ENCODE measurements at places on chromosomes 7 and 10.

GRCh38 chr7:44305564-44306507 lies 19.6 kb downstream of the CAMK2B start:
- DNase-seq: no peak

- no peak for DNase-seq
Measured at GRCh38 chr10:78914502-78915189, 154.1 kb upstream of the ZMIZ1 start.

DNA sequence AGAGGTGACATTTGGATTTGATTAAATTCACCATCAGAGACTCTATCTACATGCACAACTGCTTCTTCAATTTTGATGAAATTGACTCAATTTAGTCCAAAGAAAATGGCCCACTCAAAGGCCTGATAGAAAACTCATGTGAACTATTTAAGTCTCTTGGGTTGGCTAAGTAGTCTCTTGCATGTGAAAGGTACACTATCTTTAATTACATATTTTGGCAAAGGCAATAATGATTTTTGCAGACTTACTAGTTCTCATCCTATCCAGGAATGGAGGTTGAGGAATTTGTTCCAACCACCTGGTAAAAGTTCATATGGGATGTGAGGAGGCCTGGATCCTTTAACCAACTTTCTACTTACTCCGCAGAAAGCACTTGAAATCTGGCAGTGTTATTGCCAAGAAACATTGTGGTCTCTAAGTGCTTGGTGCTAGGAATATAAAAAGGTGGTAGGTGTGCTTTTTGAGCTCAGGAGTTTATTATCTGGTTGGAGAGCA lies 618.6 kb upstream of the MKI67 start:
- no peak for DNase-seq

GRCh38 chr7:33009734-33010133 lies 52.5 kb downstream of the FKBP9 start:
- no peak for DNase-seq

DNA sequence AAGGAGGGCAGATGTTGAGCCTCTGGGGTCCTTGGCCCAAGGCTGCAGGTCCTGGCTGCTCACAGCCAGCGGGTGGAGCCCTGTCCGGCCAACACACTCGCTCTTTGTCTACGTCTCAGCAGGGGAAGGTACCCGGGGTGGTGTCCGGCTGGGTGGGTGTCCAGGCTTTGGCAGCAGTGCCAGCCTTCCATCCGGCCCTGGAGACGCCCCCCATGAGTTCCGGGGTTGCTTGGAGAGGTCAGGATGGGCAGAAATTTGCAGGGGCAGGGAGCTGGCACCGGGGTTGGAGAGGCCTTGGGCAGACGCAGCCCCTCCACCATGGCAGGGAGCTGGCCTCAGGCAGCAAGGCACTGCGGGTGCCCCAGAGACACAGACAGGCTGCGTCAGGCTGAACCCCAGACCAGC lies 42.2 kb upstream of the ELN start:
- no peak for DNase-seq

DNA sequence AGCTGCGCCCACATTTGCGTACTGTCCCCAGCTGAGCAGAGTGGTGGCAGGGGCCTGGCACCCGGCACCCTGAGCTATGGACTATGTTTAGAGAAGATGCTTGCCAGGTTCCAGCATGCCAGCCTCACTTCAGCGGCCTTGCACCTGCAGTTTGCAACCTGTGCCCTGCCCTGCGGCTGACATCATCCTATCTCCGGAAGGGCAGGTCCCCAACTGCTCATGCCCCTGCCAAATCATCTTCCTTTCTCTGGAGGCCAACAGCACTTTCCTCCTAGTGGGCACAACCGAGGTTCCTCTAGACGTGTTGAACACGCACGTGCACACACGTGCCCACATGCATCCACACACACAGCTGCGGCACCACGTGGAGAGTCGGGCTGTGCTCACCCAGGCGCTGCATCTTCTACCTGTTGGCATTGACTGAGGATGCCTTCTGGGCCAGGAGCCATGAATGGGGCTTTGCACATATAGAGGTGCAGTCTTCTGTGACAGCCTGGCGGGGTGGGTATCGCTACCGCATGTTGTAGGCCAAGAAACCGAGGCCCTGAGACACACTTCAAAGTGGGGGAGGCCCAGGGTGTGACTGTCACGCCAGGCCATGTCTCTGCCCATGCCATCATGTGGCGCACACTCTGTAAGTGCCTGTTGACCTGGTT lies 24.5 kb downstream of the CNPY1 start:
- DNase-seq: no peak

GRCh38 chr7:96084881-96085553 lies 236.9 kb downstream of the SLC25A13 start:
- DNase-seq: no peak

DNA sequence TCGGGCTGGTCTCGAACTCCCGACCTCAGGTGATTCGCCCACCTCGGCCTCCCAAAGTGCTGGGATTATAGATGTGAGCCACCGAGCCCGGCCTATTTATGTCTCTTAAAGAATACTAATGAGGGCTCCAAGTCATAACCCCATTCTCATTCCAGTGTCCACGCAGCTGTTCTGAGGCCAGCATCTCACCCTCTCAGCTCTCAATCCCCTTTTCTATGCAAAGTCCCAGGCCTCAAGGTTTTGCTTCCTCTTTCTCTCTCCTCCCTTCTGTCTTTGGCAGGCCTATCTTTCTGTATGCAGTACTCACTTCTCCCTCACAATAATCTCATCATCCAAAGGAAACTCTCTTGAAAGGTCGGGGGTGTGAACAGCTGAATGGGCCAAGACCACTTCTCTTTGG lies 28.0 kb upstream of the VSIR start:
- no peak for DNase-seq

GRCh38 chr10:49153971-49154370 lies 20.1 kb upstream of the FAM170B start:
- DNase-seq: no peak

- peak; percentile 94 for DNase-seq
Measured at GRCh38 chr10:72297281-72297804, 23.6 kb downstream of the DDIT4 start.

GRCh38 chr7:110534241-110534931 lies 556.5 kb upstream of the LRRN3 start:
- DNase-seq: no peak

GRCh38 chr10:56653289-56653688 lies 292.2 kb upstream of the ZWINT start:
- DNase-seq: no peak

DNA sequence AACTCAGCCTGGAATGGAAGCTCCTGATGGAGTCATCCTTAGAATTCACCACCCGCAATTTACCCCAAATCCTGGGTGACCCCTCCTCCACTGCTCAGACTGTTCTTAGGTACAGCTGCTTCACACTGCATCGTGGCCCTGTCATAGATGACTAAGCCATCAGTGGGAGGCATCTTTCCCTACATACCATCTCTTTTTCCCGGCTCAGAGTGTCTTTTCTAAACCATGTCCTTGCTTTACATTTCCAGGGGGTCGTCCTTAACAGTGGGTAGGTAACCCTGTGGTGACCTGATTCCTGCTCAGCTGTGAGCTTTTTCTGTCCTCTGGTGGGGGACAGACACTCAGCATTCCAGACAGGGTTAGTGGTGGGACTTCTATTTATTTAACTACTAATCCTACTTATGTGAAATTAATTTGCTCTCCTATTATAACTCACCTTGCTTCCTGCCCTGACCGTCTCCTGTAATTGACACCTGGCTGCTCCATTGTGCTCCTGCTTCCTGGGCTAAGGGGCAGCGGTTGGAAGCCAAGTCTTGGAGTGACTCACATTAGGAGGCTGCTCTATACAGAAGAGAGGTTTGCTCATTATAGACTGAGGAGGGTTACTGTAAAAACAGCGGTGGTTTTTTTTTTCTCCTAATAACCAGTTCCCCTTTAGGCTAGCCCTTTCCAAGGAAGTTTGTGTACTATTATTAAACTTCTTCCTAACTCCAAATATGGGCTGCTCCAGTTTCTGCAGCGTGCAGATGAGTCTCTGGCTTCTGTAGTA lies 40.6 kb downstream of the PYROXD2 start:
- DNase-seq: no peak

GRCh38 chr7:135798095-135798494 lies 49.5 kb upstream of the FAM180A start:
- DNase-seq: no peak

DNA sequence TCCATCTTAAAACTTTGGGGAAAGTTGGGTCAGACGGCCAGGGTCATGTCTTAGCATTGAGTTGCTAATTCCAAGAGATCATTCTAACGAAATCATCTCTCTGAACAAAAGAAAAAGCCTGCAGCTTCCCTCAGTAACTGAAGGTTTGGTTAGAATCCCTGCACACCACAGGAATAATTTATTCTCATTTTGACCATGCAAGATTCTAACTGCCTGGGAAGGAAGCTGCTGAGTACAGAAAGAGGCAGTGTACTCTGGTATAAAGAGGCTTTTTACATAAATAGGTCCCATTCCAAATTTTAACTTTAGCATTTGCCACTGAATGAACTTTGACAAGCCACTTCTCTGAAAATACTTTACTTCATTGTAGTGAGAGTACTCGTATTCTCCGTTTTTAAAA lies 76.9 kb upstream of the RSBN1L start:
- no peak for DNase-seq

GRCh38 chr7:141573511-141573910 lies 22.3 kb downstream of the AGK start:
- DNase-seq: no peak

- no peak for DNase-seq
Measured at GRCh38 chr7:50185208-50185607, 92.2 kb upstream of the ZPBP start.

GRCh38 chr7:37784015-37784414 lies 64.4 kb upstream of the NME8 start:
- no peak for DNase-seq

GRCh38 chr7:140360697-140361229 lies 37.6 kb downstream of the SLC37A3 start:
- DNase-seq: no peak

DNA sequence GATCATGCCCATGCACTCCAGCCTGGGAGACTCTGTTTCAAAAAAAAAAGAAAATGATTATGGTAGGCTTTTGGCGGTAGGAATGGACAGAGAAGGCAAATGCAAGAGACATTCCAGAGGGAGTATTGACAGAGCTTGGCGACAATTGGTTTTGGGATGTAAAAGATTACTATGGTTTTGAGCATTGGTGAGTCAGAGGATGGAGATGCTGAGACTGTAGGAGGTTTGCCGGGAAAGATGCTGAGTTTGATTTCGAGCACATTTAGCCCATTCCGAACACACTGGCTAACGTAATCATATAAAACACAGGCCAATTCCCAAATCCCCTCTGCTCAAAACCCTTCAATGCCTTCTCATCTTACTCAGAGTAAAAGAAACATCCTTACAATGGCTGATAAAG lies 161.6 kb upstream of the MKLN1 start:
- no peak for DNase-seq

GRCh38 chr10:122142641-122143237 lies 128.4 kb upstream of the BTBD16 start:
- no peak for DNase-seq

DNA sequence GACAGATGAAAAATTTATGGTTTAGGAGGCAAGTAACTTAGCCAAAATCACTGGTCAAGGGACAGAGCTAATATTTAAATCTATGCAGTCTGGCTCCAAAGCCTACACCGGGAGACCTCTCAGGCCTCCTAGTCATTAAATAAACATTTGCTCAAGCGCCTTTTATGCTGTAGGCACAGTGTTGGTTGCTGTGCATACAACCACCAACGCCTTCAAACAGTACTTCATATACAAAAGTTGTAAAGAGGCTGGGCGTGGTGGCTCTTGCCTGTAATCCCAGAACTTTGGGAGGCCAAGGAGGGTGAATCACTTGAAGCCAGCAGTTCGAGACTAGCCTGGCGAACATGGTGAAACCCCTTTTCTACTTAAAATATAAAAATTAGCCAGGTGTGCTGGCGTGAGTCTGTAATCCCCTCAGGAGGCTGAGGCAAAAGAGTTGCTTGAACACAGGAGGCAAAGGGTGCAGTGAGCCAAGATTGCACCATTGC lies 159.8 kb downstream of the MAGI2 start:
- DNase-seq: no peak
